Fibroblast of skin of back (primary cell): ENCODE measurements at places on chromosomes 3 and 15.

- DNase-seq, result no peak
Measured at GRCh38 chr3:22593638-22594037, 609.5 kb upstream of the UBE2E2 start.

DNA sequence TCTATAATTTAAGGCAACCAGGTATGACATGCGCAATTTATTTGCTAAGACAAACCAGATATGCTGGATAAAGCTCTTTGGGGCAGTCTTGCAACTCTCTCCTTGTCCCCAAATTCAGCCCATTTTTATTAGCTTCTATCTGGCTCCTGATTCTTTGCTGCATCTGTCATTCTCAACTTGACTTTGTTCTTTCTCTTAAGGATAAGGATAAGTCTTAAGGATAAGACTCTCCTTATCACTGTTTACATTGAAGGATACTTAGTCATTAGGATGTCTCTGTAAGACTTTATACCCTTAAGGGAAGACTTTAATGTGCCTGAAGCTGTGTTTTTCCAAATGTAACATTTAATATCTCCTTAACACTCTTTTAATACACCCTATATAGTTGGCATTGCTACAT lies 49.2 kb downstream of the ALCAM start:
- DNase-seq, result no peak

- no peak for DNase-seq
Measured at GRCh38 chr3:132378048-132378762, 39.1 kb upstream of the DNAJC13 start.

GRCh38 chr15:69459066-69459465 lies 6.4 kb downstream of the RPLP1 start:
- DNase-seq, result no peak

DNA sequence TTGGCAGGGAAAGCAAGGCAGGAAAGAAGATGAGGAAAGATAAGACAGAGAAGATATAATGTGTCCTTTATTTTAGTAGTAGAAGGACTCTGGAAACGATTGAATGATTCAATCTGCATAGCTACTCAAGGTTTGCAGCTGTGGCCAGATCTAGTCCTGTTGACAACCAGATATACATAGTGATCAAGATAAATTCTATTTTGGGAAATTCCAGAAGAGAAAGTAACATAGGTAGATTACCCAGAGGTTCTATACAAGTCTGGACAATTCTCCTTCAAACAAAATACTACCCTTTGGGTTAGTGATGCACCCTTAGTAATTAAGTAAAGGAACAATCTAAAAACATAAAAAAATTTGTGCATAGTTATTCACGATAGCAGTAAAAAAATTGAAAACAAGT lies 9.4 kb downstream of the TERC start:
- DNase-seq, result no peak

GRCh38 chr3:188053036-188053340 lies 101.0 kb upstream of the LPP start:
- DNase-seq, result no peak

- DNase-seq, result peak; percentile 88
Measured at GRCh38 chr3:122497425-122497824, 17.3 kb downstream of the KPNA1 start.

- no peak for DNase-seq
Measured at GRCh38 chr15:58524247-58524646, 92.5 kb downstream of the LIPC start.

DNA sequence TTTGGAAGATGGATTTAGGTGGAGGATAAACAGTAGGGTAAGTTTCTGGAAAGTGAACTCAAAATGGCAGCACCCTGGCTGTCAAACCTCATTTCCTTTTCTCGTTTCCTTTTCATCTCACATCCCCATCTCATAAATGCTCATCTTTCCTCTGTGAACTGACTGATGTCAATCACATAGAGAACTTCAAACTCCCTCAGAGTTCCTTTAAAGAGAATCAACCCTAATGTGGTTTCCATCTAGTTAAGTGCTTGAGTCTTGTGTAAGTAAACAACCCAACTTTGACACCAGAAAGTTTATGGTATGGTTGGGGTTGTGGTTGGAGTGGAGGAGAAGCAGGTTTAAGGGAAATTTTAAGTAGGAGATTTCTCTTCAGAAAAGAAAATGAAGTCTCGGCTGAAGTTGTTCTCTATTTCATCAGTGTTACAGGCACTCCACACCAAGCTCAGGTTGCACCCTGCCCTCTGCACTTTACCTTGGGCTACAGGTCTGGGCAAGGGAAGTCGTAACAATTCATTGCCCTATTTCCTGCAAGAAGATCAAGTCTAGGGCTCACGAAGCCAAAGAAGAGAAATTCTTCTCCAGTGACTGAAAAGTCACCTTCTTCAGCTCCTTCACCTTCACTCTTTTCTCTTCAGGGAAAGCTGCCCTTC lies 34.4 kb upstream of the TNIK start:
- no peak for DNase-seq
